ENCODE measurements at places on chromosomes 2 and 18.

- no peak for DNase-seq
These were observed 126.9 kb upstream of the TRIB2 start for GRCh38 chr2:12589802-12590320.

DNA sequence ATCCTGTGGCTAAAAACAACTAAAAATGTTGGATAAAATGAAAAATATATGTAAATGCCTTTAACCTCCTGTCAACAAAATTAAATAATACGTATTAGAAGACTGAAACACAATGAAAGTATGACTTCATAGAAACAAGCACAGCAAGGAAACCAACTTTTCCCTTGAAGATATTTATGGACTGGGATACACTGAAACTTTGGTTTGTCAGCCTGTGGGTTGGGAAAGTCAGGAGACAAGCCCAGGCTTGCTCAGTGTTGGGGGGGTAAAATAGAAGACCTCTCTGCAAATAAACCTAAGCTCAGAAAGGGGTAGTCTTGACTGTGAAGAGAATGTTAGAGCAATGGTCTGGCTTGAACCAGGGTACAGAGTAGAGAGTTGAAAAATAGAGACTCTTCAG lies 454.5 kb downstream of the FBXO15 start:
- no peak for DNase-seq

GRCh38 chr2:215850380-215850779 lies 163.0 kb downstream of the MREG start:
- DNase-seq = no peak

- no peak for DNase-seq
These were observed 55.8 kb upstream of the FAM136A start for GRCh38 chr2:70357684-70358071.

- no peak for DNase-seq
These were observed 39.2 kb downstream of the HK2 start for GRCh38 chr2:74873012-74873665.

DNA sequence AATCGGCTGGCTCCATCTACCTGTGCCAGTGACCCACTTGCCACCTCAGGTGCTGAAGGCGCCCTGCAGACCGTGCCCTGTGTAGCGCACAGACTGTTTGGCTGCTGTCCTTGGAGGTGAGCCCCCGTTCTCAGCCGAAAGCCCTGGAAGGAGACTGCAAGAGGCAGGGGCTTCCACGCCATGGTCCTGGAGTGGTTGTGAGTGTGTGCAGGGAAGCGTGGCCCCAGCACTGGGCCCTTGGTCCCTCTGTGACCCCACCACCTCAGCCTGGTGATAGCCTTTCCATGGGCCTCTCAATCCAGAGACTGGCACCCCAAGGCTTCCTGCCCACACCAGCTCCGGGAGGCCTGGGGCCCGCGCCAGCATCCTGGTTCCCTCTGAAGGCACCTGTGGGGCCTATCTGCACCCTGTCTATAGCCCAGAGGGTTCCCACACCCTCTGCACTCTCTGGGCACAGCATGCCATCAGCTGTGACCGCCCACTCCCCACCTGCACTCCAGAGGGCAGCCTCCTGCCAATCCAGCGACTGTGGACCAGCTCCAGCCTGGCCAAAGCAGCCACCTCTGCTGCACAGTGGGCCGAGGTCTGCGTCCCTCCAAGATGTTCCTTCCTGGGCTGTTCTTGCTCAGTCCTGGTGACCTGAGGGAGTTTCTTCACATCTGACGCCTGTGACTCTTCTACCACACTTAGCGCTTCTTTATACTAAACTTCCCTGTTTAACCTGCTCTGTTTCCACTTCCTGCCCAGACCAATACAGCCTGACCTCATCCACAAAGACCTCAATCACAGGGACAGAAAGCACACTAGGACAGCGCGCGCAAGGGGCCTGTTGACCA lies 109.5 kb downstream of the EIPR1 start:
- no peak for DNase-seq

DNA sequence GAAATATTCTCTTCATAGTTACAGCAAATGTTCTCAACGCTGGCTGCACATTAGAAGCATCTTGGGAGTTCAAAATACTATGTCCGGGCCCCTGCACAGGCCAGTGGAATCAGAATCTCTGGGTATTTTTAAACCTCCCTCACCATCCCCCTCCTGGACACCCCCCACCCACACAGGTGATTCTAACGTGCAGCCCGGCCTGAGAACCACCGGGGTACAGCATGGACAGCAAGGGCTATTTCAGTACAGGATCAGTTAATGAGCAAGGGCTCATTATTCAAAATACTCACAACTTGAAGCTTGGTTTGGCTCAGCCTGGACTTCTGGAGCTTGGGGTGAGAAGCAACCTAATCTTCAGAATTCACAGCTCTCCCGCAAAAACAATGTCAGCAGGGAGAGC lies 31.4 kb downstream of the INO80C start:
- DNase-seq = no peak

GRCh38 chr2:200450288-200450687 lies 59.6 kb downstream of the KCTD18 start:
- DNase-seq = no peak

DNA sequence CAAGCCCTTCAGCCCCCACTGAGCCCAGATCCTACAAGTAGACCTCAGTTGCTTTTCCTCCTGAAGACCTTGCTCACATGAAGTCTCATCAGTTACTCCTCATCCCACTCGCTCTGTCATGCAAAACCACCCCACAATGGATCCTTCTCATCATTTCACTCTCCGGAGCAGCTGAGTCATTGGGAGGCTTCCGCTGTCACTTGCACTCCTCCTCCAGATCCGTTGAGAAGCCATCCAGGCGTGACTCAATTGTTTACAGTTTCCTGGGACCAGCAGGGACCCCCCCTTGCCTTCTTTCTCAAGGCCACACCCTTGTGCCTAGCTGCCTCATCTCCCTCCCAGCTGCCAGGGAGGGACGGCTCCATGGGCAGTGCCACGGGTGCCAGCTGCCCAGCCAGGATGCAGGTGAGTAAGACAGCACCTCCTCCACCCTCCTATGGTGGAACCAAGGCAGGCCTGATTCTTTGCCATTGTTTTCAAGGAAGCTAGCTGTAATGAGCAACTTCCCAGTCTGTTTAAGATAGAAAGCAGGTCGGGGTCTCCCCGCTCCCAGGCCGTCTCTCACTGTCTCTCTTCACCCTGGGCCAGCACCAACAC lies 16.3 kb downstream of the GPR55 start:
- DNase-seq = peak; percentile 92

DNA sequence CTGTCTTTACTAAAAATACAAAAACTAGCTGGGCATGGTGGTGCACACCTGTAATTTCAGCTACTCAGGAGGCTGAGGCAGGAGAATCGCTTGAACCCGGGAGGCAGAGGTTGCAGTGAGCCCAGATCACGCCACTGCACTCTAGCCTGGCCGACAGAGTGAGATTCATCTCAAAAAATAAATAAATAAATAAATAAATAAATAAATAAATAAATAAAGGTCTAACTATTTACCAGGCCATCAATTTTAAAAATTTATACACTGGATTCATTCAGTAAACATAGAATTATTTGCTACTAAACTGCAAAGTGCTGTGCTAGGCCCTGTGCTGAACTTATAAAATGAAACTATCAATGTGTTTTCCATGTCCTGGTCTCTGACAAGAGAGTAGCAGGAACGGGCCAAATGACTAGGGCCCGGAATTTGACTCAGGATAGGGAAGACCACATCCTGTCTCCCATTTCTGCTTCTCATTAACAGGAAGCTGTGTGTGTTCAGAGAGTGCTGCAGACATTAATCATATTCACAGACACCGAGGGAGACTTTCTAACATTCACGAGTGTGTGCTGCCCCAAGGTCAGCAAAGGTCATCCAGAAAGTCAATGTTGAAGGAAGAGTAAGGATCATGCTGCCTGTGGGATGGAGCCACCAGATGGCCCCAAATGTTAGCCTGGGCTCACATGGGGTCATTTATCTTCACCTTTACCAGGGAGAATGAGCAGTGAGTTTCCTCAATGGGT lies 95.8 kb downstream of the SPP2 start:
- DNase-seq = peak; percentile 79

GRCh38 chr2:186302263-186302662 lies 183.8 kb upstream of the ZC3H15 start:
- no peak for DNase-seq

- DNase-seq = no peak
These were observed 23.4 kb downstream of the ACSL3 start for GRCh38 chr2:222884114-222884771.

DNA sequence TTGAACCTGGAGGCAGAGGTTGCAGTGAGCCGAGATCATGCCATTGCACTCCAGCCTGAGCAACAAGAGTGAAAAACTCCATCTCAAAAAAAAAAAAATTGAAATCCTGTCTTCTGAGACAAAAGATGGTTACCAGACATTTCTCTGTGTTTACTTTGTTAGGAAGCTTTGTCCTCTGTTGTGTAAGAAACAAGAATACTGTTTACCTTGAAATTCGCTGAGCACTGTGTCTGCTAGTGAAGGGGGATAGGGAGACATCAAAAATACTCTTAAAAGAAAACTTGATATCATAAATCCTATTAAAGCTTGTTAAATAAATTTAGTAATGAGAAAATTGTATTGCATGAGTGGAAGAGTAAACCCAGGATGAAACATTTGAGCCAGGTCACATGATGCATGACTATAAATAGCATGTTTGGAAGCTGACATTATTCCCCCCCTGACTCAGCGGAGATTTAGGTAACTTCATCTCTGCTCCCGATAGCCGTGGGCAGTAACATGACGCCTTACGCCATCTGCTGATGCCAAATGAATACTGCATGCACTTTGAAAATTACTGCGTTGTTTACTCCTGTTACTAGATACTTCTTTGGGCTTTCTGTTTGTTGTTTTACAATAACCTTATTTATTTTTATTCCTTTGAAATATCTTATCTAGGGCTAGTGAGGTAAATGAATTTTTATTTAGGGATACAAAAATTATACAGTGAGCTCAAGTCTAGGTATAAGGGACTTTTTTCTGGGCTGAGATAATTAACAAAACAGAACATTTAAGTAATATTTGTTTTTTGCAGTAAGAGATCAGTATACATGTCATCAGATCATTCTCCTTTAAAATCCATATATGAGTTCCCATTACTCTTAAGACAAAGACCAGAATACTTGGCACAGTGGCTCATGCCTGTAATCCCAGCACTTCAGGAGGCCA lies 134.9 kb downstream of the MAP3K20 start:
- DNase-seq = peak; percentile 71

GRCh38 chr2:163800951-163801381 lies 65.2 kb upstream of the FIGN start:
- DNase-seq = peak; percentile 65

DNA sequence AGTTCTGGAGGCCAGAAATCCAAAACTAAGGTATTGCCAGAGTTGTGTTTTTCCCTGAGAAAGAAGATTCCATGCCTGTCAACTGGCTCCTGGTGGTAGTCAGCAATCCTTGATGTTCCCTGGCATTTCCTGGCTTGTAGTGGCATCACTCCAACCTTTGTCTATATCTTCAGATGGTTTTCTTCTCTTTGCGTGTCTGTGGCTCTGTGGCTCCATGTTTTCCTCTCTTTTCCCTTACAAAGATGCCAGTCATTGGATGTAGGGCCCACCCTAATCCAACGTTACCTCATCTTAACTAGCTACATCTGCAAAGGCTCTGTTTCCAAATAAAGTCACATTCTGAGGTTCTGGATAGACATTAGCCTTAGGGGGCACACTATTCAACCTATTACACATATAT lies 41.8 kb downstream of the SLC14A1 start:
- DNase-seq = no peak

DNA sequence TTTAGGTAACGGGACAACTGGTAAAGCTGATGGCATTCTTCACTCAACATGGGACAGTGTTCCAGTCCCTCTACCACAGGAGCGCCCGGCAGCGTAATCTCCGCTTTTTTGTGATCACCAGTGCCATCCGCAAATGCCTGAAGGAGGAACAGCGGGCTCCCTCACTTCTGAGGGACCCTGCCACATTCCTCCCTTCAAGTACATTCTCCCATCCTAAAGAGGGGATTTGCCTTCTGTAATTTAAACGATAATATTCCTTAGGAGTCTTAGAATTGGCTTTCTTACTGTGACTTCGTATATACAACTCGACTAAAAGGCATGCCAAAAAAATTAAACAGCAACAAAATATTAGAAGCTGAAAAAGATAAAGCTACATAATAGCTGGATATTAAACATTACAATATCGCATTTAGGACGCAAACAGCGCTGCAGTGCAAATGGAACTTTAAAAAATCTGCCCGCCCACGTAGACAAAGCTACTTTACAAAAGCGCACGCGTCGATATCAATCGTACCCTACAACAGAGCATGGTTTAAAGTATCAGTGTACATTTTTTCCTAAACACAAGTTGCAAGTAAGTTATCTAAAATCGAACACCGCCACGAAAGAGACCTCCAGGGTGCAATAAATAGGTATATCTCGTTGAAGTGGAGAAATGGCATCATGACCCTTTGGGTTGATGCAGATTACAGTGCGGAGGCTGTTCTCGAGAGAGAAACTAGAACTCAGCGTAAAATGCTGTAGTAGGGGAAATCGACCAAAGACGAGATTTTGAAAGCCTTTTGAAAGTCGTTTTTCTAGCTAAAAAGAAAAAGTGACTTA lies 2.3 kb upstream of the VSNL1 start:
- no peak for DNase-seq

DNA sequence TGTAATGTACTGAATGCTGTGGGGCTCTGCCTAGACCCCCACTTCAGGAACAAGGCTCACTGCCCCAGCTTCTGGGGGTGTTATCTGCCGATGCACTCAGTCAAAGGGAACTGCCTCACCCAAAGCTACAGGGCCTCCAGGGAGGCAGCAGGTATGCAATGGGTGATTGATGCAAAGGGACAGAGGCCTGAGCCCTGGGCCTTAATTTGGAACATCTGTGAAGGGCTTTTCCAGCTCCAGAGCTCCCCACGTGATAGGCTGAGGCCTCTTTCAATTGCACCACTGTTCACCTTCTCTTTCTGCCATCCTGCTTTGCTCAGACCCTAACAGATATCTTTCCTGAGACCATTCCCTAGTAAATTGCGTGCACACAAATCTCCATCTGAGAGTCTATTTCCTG lies 131.0 kb downstream of the ATL2 start:
- no peak for DNase-seq

GRCh38 chr2:149735237-149735958 lies 147.8 kb upstream of the MMADHC start:
- DNase-seq = no peak

- DNase-seq = no peak
These were observed 61.7 kb upstream of the TEX51 start for GRCh38 chr2:126836761-126837679.

All from kidney epithelial cell (primary cell).